ENCODE measurements at places on chromosomes 3 and 15.

DNA sequence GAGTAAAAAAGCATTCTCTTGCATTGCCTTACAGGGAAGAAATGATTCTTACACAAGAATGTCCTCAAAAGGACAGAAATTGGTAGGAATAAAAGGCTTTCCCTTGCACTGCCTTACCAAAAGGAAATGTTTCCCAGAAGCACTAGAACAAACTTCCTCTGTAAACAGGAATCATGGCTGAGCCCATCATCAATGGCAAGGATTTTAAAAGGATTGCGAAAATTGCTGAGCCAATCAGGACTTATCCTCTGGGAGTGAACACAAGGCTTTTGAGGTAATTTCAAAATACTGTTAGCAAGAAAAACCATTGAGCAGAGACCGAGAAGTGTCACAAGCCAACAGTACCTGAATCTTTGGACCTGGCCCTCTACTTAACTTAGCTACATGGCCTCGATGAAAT lies 897.3 kb downstream of the ROBO1 start:
- no peak for DNase-seq

- DNase-seq: no peak
Observed at GRCh38 chr3:186760141-186760833, 23.1 kb upstream of the EIF4A2 start.

DNA sequence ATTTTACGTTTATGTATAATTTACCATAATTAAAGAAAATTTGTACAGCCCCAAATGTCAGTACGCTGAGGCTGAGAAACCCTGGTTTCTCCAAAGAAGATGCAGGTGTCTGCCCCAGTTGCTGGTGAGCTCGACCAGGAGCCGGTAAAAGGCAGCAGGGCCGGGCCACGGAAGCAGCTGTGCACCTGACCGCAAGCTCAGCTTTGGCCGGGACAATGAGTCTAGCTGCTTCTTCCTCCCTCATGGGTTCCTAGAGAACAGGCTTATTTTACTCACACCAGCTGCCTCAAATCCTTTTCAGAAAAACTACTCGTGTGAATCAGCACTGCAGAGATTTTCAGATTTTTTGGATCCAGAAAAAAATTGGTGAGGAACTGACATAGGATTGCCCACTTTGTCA lies 18.0 kb upstream of the ZXDC start:
- no peak for DNase-seq

DNA sequence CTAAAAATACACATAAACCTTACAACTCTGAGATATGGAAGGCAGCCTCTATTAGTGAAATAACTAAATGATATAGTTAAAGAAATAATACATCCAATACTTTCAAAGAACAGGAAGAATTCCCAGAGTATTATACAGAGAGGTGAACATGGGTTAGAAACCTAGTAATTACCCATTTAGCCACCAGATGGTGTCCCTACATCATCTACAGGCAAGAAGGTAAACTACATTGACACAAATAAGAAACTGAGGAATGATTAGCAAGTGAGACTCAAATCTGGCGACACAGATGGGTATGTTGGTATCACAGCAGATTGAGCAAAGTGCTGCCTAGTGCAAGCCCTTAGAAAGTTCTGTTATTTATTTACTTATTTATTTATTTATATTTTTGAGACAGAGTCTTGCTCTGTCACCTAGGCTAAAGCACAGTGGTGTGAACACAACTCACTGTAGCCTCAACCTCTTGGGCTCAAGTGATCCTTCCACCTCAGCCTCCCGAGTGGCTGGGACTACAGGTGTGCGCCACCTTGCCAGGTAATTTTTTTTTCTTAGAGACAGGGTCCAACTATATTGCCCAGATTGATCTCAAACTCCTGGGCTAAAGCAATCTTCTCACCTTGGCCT lies 28.2 kb downstream of the NEK4 start:
- no peak for DNase-seq

DNA sequence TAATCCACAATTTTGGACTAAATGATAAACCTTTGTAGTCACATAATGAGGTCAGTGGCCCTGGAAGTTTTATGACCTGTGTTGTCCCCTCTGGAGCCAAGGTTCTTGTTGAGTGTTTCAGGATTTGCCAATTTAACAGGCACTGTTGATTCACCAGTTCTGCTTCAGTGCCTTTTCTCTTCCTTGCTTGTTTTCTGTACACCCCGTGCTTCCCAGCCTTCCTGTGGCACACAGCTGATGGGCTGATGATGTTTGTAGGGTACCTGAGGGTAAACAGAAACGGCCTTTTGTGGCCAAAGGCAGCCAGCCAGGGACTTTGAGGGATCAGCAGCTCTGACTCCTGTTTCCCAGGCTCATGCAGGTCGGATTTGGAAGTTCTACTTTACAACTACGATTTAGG lies 13.3 kb downstream of the GYG1 start:
- DNase-seq: no peak

DNA sequence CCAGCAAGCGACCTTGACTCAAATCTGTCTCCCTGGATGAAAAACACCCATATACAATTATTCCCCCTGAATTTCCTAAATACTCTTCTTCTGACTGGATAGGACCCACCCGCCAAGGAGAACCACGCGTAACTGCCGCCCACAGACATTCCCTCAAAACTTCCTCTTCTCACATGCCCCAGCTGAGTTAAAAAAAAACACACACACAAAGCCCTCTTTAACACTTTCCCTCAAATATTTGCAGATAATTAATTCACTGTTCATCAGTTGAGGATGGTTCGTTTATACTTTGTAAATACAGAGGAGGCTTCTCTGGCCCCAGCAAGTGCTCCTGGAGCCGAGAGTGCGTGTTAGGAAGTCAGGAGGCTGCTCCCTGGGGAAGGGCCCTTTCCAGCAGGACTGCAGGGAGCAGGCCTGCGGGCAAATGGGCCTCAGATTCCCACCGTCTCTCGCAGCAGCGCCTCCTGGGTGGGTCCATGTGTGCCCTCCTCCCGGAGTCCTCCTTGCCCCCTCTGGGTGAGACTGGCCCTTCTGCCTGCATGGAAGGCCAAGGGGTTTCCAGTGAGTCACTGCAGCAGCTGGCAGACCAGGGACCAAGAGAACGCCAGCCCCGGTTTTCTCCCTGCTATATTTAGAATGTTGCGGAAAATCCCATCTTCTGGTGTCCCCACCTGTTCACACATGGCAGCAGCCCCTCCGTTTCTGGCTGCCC lies 46.8 kb downstream of the MGLL start:
- no peak for DNase-seq

- no peak for DNase-seq
Observed at GRCh38 chr3:13348661-13349396, 71.3 kb downstream of the NUP210 start.

DNA sequence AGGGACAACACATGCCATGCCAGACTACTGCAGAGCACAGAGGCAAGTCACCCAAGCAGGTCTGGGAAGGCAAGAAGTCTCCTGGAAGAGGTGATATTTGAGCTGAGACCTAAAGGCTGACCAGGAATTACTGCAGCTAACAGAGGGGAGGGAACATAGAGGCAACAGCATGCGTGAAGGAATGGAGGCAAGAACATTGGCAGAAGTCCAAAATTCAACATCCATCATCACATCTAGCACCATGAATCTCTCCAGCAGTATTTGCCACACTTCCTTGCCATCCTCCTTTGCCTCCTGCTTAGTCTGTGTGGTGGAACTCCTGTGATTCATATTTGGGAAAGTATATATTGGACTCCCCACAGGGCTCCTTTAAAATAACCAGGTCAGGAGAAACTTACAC lies 870 bp upstream of the TSEN2 start:
- no peak for DNase-seq

- peak; percentile 5 for DNase-seq
Observed at GRCh38 chr3:120449701-120450599, 842 bp downstream of the FSTL1 start.

DNA sequence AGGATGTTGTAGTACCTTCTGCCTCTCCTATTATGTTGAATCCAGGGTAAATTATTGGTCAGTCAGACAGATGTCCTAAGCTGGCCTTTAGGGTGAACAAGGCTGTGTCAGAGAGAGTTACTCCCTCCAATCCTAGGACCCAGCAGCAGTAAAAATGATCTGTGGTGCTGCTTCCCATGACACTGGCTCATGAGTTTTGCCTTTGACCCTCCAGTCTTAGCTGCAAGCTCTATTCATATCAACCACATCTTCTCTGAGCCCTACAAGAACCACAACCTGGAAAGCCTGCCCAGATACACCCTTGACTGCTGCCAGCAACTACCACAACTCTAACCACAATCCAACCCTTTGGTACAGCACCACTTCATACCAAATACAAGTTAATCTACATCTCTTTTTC lies 27.2 kb upstream of the PHLDB2 start:
- no peak for DNase-seq

DNA sequence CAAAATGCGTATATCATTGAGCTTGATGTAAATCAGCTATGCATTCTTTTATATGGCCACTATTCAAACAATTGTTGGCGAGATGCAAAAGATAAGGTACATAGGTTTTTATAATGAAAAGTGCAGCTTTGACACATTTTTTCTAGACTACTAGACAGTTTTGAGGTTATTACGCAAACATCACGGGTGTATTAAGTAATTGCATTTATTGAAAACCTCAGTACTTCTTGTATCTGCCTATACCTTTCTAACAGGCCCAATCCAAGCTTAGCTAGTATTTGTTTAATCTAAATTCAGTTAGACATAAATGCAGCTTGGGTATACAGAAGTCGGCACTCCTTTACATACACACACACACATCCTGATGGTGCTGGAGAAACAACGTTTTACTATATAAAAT lies 2.7 kb downstream of the SPESP1 start:
- no peak for DNase-seq

Measured in stimulated activated CD4-positive, alpha-beta T cell treated with anti-CD3 and anti-CD28 coated beads, Interleukin-12 subunit alpha, Interleukin-12 subunit beta, amount 100 ng/mL, for 4 hours (primary cell).